ENCODE measurements at places on chromosomes 4 and X.
A peak's percentile ranks its signal among the peaks of the same experiment; 100 is the strongest.

- H3K4me3 ChIP-seq: no peak overlapping the region
- H3K4me1 ChIP-seq: no peaks in the 10 kb centered on the region
- DNase-seq: no peak
- no peaks in the 10 kb centered on the region for H3K27me3 ChIP-seq
Observed at GRCh38 chrX:153448556-153449367, 2.9 kb upstream of the TREX2 start.

DNA sequence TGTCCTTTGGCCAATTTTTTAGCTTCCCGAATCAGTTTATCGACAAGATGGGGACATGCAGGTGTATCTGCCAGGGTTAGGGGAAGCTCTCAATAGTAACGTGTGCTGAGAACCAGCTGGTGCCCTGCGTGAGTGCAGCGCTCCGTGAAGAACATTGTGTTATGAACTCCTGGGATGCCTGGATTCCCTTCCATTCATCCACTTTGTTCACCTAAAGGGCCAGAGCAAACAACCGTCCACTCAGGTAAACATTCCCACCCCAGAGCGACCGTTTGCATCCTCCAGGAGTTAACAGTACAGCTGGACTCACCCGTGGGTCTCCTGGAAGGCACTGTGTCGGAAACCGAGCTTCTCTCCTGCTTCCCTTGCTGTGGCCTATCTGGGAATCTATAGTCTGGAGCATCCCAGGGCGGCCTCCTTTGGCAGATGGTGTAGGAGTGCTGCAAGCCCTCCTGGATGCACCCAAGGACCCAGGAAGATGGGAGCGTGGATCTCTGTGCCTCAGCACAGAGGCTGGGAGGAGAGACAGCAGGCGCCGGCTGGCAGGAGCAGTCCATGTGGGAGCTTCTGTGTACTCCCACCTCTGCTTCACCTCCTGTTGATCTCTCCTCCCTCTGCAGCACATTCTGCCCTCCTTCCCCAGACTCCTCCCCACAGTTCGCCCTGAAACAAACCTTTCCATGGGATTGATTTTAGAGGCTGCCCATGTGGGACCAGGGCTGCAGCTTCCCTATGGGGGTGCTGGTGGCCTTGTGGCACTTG is 62.7 kb downstream of the SHROOM2 start:
- H3K27me3 ChIP-seq: no peaks in the 10 kb centered on the region
- H3K36me3 ChIP-seq: no peaks in the 10 kb centered on the region
- DNase-seq: no peak
- no peaks in the 10 kb centered on the region for H3K4me1 ChIP-seq
- H3K4me3 ChIP-seq: no peak overlapping the region

DNA sequence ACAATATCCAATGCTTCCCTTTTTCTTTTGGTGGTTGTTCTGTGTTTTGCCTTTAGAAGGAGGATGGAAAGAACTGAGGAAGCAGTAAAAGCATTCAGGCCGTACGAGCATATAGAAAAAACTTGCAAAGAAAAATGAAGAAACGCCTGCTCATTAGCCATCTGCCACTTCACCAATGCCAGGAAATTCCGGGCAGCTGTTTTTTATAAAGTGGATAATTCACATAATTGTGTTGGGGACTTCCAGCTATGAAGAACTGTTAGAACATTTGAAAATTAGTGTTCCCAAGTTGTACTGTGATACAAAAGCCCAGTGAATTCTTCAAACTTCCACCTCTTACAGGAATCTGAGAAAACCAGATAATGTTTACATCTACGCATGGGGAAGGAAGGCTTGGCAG is 11.7 kb downstream of the RELL1 start:
- no peaks in the 10 kb centered on the region for H3K36me3 ChIP-seq
- no peaks in the 10 kb centered on the region for H3K27me3 ChIP-seq
- DNase-seq: no peak
- no peak overlapping the region for H3K27ac ChIP-seq
- H3K4me3 ChIP-seq: no peak overlapping the region
- H3K4me1 ChIP-seq: no peaks in the 10 kb centered on the region

DNA sequence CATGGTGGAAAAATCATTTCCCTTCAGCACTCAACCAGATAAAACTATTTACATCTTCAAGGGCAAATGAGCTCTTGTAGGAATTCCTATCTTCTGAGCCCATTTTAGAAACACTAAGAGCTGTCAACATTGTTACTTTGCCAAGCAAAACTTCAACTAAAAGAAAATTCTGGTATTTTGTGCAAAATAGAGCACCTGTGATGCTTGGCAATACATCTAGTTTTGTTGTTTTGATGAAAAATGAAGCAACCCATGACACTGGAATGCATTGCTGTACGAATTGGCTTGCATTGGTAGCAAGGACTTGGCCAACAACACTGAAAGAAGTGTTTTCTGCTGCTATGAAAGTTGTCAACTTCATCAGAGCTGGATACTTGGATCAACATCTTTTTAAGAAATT is 194.4 kb downstream of the COX18 start:
- no peak overlapping the region for H3K4me3 ChIP-seq
- H3K27ac ChIP-seq: peak overlapping the region; percentile 38
- no peaks in the 10 kb centered on the region for H3K27me3 ChIP-seq

GRCh38 chr4:150325872-150326271 is 247.6 kb downstream of the DCLK2 start:
- H3K4me3 ChIP-seq: no peak overlapping the region
- DNase-seq: no peak
- no peaks in the 10 kb centered on the region for H3K27me3 ChIP-seq
- H3K4me1 ChIP-seq: no peaks in the 10 kb centered on the region
- H3K36me3 ChIP-seq: no peaks in the 10 kb centered on the region
- H3K27ac ChIP-seq: no peak overlapping the region

GRCh38 chr4:3712936-3713335 is 53.2 kb upstream of the ADRA2C start:
- no peaks in the 10 kb centered on the region for H3K27me3 ChIP-seq
- H3K4me1 ChIP-seq: peaks cover 30% of the 10 kb centered on the region
- no peak overlapping the region for H3K27ac ChIP-seq
- no peak overlapping the region for H3K4me3 ChIP-seq

DNA sequence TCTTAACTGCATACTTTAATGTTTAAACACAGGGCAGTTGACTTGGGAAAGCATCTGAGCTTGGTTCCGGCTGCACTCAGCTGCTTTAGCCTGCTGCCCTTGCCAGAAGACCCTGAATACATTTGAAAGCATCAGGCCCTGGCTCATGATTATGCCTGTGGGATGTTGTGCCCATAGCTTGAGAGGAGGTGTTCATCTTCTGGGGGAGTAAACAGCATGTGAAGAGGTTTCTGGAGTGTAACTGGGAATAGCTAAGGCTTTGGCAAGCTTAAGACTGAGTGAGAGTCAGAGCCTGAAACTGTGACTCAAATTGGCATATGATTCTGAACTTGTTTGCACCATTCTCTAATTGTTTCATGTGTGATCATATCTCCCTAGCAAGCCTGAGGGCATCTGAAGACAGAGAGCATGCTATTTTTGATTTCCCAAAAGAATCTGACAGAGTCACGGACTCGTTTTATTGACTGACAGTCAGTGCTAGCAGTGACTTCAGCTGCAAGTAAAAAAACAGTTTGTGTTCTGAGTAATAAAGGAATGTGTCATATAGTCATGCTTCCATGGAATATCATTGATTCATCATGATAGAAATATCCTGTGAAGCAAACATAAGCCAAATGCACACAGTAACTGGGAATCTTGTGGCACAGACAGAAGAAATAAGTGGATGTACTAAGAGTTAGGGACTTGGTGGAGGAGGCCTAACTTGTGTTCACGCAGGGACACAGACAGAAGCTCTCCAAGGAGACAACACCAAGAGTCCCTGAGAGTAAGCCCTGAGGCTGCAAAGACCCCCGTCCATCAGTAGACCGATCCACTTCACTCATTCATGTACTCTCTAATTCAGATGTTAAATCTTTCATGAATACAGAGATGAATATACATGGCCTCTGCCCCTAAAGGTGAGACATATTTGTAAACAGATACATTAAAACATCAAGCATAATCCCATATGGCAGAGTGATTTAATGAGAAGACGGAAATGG is 100.7 kb downstream of the SYNPO2 start:
- H3K36me3 ChIP-seq: no peaks in the 10 kb centered on the region
- no peaks in the 10 kb centered on the region for H3K4me1 ChIP-seq
- H3K27me3 ChIP-seq: no peaks in the 10 kb centered on the region
- H3K4me3 ChIP-seq: no peak overlapping the region
